ENCODE measurements at places on chromosomes 16 and 17.

DNA sequence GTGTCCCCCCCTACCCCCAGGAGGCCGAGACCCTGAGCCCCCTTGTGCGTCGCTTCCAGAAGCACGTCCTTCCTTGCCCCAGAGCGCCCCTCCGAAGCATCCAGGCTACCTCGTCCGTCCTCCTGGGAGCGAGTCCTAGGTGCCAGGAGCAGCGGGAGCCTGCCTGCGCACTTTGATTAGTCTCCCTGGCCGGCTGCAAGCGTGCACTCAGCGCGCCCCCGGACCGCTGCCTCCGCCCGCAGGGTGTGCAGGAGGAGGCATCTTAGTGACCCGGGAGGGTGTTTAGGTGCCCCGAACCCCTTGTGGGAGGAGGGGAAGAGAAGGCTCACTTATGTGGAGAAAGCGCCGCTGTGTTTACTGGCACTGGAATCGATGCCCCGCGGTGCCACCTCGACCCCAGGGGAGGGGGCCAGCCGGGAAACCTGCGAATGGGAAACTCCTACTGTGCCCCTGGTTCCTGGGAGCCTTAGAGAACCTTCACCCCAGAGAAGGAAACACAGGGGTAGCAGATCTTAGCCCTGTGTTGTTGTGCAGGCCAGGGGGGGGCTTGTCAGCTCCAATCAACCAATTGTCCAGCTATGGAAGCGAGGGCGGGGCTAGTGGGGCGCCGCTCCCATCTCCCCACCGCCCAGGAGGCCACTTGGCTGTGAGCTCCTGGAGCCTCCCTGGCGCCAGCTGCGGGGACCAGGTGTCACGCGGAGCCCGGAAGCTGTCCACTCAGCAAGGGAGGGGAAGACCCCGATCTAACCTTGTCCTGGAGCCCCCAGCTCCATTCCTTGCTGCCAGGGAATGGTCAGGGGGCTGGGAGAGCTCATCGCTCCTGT, 922.8 kb upstream of the EEF2KMT start:
- no peak for DNase-seq

DNA sequence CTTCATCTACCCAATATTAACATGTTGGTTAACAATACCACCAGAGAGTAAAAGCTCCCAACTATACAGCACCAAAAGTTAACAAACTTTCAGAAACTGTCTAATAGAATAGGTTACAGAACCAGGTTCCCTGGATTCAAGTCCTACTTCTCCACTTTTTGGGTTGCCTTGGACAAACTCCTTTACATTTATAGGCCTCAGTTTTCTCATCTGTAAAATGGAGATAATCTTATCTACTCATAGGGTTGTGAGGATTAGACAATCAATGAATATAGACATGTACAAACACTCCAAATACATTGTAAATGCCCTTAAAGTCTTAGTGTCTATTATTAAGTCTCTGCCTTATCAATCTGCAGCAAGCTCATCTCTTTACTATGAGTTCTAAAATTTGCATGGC, 435.2 kb downstream of the ZFHX3 start:
- DNase-seq, result no peak

GRCh38 chr16:2150418-2151187, 2.2 kb downstream of the RAB26 start:
- DNase-seq, result no peak

- no peak for DNase-seq
Measured at GRCh38 chr16:11587643-11588247, 1.0 kb upstream of the LITAF start.

DNA sequence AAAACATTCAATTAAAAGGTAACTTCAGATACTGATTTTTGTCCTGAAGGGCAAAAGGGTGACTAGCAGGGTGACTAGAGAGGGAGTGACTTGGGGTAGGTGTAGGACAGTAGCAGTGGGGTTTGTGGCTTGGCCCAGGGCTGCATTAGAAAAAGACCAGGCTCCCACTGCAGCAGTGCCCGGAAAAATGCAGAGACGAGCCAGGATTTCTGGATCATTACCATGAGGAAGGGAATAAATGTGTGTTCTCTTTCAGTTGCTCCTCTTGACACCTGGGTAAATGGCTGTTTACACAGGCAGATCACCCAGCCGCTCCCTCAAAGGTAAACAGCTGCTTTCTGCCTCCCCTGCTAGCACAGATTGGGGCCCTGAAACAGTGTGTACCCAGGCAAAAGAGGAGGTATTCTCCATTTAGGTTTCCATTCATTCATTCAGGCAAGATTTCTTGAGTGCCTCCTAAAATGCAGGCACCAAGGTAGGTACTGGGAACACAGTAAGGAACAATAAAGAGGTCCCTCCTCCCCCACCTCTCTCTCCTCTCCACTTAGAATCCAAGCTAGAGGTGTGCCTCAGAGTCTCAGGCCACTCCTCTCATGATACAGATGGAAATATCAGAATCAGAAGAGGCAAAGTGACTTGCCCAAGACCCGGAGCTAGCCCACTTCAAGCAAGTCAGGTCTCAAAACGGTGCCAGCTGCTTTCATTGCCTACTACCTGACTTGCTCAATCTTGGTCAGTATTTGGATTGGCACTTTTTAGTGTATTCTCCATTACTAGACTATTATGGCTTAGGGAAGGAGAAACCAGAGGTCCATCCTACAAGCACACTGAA, 15.2 kb upstream of the TOX3 start:
- DNase-seq, result no peak

GRCh38 chr17:83067071-83067717, 12.2 kb upstream of the METRNL start:
- no peak for DNase-seq

DNA sequence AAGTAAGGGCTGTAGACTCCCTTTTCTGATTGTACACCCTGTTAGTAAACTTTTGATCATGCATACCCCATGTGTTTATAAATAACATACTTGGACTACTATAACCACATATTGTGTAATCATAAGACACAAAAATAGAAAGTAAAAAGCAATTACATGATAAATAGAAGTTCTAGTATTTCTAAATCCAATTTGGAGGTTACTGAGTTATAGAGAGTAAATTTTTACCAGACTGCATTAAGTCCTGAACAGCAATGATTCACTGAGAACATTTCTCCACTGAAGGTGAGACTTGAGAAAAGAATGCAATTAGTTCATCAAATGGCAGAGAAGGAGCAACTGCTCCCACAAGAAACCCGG, 7.7 kb upstream of the TBKBP1 start:
- DNase-seq, result no peak

Data from T follicular helper cell (primary cell).